ENCODE measurements at places on chromosomes 7 and 10. TPM values are rescaled to one million over a fixed set of nuclear protein-coding genes. Genes with fewer than 3 reads are reported as not detected.

TEX36 gene
- not detected for total RNA-seq

MSRB2 gene
- 9.7 TPM for total RNA-seq

ASB10 gene
- not detected for total RNA-seq

METTL27 gene
- total RNA-seq, result 0.55 TPM

XPNPEP1 gene
- 72.7 TPM for total RNA-seq

ZNF365 gene
- not detected for total RNA-seq

SMO gene
- 0.07 TPM for total RNA-seq

BAZ1B gene
- 129 TPM for total RNA-seq

CXCL12 gene
- not detected for total RNA-seq

PILRA gene
- total RNA-seq, result 1.3 TPM

TCAF2 gene
- 24.6 TPM for total RNA-seq

GRCh38 chr7:1473864-1474512, 14.7 kb upstream of the MICALL2 start:
- peaks cover 3% of the 10 kb centered on the region for H3K36me3 ChIP-seq
- H3K27me3 ChIP-seq, result no peaks in the 10 kb centered on the region
- H3K4me3 ChIP-seq, result no peak overlapping the region
- H3K27ac ChIP-seq, result no peak overlapping the region
- peak; percentile 91 for DNase-seq
- peaks cover 11% of the 10 kb centered on the region for H3K4me1 ChIP-seq

DNA sequence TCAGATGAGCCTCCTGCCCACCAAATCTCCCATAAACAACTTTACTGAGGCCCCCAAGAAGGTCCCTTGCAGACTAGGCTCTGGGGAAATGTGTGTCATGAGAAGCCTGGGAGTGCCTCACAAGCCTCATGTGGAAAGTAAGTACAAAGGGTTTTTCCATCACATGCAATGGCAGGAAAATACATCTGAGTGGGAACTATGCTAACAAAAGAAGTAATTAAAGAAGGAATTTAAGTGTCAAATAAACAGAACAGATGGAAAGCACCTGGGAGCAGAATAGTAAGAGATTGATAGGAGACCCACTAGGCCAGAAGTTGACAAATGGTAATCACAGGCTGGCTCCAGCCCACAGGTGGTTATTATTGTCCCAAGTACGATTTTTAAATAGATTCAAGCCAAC, 20.5 kb downstream of the GSAP start:
- peaks cover 2% of the 10 kb centered on the region for H3K36me3 ChIP-seq
- H3K4me3 ChIP-seq, result no peak overlapping the region
- peaks cover 14% of the 10 kb centered on the region for H3K4me1 ChIP-seq
- no peaks in the 10 kb centered on the region for H3K27me3 ChIP-seq

GRCh38 chr10:102147561-102147960, 4.6 kb upstream of the NOLC1 start:
- peak overlapping the region; percentile 26 for H3K27ac ChIP-seq
- no peak for DNase-seq
- H3K36me3 ChIP-seq, result peaks cover 61% of the 10 kb centered on the region
- H3K4me1 ChIP-seq, result peaks cover 16% of the 10 kb centered on the region
- no peak overlapping the region for H3K4me3 ChIP-seq

DNA sequence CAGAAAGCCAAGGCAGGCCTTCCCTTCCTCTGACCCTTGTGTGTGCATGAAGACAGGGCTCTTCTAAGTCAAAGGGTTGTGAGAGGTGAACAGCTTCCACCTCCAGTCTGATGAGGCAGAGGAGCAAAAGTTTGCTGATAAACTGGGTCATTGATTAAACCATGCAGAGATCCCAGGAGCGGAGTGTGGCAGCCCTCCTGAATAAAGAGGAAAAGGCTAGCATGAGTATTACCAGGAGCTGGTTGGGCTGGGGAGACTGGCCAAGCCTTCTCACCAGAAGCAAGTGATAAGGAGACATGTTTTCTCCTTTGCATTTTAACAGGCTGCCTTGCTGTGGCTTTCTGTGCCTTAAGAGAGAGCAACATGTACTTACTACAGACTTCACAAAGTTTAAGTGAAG, 10.2 kb downstream of the LMOD2 start:
- H3K27ac ChIP-seq, result no peak overlapping the region
- H3K36me3 ChIP-seq, result no peaks in the 10 kb centered on the region
- DNase-seq, result no peak
- peaks cover 31% of the 10 kb centered on the region for H3K27me3 ChIP-seq
- no peak overlapping the region for H3K4me3 ChIP-seq

DNA sequence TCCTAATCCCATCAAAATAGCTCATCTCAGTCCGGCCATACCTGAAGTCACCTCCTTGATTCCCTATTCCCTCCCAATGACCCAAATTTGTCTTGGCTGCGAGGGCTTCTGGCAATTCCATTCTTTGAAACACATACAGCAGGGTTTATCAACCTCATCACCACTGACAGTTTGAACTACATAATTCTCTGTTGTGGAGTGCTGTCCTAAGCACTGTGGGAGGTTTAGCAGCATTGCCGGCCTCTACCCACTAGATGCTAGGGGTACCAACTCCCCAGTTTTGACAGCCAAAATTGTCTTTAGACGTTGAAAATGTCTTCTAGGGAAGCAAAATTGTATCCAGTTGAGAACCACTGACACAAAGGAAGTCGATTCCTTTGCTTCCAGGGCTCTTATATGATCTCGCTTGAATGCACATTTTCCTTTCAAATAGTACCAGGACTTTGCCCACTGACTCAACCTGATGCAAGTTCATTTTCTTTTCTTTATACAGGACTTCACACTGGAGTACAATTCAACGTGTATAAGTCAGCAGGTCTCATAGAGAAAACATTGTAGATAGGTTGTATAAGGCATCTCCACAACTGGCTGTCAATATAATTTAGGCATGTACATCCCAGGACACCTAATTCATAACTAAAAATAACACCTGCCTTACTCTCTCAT, 133.3 kb downstream of the STRA8 start:
- H3K36me3 ChIP-seq, result peaks cover 25% of the 10 kb centered on the region
- DNase-seq, result no peak
- H3K4me1 ChIP-seq, result peaks cover 2% of the 10 kb centered on the region
- no peaks in the 10 kb centered on the region for H3K27me3 ChIP-seq

DNA sequence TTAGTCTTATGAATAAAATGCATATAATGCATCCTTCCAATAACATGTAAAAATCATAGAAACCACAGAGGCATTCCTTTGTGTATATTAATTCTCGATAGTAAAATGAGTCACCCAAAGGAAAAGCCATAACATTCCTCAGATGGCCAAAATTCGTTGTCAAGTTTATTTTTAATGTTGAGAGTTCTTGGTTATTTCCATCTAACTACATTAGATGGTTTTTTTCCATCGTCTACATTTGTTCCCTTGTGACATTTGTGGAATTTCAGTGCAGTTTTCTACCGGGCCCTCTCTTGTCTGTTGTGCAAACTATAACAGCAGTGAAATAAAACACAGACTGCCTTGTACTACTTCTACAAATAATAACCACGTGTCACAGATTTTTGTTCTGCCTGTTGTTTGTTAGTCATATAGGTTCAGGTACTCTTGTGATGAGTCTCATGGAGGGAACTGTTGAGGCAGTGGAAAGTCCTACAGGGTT, 54.7 kb upstream of the CCAR1 start:
- peaks cover 17% of the 10 kb centered on the region for H3K4me1 ChIP-seq
- DNase-seq, result no peak
- H3K4me3 ChIP-seq, result no peak overlapping the region
- H3K27ac ChIP-seq, result no peak overlapping the region
- H3K27me3 ChIP-seq, result no peaks in the 10 kb centered on the region

GRCh38 chr7:99833289-99833877, 5.6 kb downstream of the CYP3A43 start:
- DNase-seq, result no peak
- H3K27me3 ChIP-seq, result peaks cover 22% of the 10 kb centered on the region
- no peak overlapping the region for H3K4me3 ChIP-seq
- H3K36me3 ChIP-seq, result no peaks in the 10 kb centered on the region

DNA sequence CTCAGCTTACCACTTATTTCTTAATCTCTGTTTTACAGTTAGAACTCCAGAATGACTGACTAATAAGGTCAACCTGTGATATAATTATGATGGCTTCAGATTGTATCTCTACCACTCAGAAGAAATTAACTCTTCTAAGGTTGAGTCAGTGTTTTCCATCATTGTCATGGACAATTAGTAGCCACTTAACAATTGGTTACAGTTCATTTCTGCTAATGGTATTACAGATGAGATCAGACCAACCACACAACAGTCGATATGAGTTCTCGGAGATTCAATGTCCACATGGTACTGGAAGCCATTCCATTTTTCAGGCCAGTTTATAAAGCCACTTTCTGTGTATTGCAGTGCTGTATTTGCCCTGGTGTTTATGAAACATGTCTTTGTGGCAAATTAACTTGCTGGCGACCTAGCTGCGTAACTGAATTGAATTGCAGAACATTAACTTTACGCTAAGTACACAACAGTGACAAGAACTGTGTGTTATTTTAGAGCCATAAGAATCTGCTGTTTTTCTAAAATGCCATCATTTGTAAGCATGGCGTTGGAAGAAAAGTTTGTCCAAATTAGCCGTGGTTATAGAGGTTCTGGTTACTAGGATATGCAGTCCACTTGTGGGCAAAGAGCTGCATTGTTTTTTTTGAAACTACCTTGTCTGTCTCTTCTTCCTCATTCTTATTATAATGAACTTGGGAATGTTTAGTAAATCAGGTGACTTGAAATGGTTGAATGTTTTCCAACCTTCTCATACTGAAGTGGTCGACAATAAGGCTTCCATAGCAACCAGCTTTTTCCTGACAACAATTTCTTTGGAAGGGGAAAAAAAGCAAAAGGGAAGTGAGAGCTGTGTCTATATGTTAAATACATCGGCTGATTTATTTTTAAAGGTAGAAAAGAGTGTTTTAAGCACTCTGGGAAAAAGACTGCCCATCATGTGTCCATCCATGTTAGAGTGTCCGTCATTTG, 76.4 kb downstream of the CELF2 start:
- peaks cover 1% of the 10 kb centered on the region for H3K36me3 ChIP-seq
- H3K27me3 ChIP-seq, result peaks cover 27% of the 10 kb centered on the region
- H3K4me1 ChIP-seq, result peaks cover 7% of the 10 kb centered on the region
- H3K4me3 ChIP-seq, result no peak overlapping the region
- DNase-seq, result no peak

DNA sequence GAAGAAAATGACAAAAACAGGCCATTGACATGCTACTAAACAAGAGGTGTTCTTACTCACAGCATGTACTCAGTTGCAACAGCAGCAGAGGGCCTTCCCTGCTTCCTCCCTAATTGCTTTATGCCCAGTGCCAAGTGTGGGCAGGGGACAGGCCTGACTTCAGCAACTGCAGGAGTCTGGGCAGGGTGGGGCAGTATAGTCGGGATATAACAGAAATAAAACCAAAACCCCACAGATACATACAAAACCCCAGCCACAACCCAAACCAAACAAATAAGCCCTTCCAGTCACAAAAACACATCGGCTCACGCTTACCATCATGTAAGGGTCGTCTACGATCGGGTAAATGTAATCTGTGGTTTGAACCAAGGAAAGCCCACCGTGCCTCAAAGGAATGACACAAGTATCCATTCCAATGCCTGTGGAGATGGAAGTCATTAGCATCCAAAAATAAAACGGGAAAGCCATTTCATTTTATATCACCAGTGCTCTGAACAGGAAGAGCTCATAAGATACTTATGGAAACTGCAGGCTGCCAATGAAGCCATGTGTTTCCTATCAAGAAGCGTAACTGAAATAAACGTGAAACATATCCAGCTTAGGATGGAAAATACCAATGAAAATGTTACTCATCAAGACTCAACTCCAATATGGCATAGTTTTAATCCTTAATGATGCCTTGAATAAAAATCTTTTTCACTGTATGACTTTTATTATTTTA, 9.5 kb downstream of the SEPHS1 start:
- H3K4me3 ChIP-seq, result no peak overlapping the region
- no peak for DNase-seq
- peaks cover 31% of the 10 kb centered on the region for H3K4me1 ChIP-seq
- H3K36me3 ChIP-seq, result peaks cover 40% of the 10 kb centered on the region

GRCh38 chr10:8628351-8628750, 573.9 kb downstream of the GATA3 start:
- H3K27me3 ChIP-seq, result peaks cover 3% of the 10 kb centered on the region
- H3K4me1 ChIP-seq, result no peaks in the 10 kb centered on the region
- no peak overlapping the region for H3K4me3 ChIP-seq
- H3K36me3 ChIP-seq, result no peaks in the 10 kb centered on the region

DNA sequence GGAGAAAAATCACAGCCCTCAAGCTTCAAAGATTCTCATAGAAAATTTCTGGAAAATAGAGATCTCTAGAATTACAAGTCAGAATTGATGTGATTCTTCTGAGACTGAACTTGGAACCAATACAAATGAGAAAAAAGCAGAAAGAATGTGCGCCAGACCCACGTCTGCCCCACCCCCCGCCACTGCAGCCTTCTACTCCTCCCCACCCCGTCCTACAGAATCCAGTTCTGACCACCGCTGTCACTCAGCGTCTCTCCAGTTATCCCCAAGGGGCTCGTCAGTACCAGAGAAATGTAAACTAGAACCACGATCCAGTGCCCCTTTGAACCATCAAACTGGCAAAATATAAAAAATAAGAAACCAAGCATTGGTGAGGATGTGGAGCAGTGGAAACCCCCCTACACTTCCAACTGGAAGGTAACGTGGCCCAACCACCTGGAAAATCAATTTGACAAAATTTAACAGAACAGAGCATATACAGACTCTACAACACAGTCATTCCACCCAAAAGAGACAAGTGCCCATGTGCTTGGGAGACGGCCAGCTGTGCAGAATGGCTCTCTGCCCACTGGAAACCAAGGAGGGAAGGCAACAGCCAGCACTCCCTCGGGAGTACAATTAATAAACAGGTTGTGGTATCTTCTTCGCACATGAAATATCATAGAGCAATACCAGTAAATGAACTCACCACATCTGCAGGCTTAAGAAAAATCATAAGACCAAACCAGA, 397.9 kb downstream of the TNS3 start:
- H3K4me1 ChIP-seq, result no peaks in the 10 kb centered on the region
- no peak overlapping the region for H3K27ac ChIP-seq
- no peaks in the 10 kb centered on the region for H3K27me3 ChIP-seq
- no peak for DNase-seq
- H3K4me3 ChIP-seq, result no peak overlapping the region

DNA sequence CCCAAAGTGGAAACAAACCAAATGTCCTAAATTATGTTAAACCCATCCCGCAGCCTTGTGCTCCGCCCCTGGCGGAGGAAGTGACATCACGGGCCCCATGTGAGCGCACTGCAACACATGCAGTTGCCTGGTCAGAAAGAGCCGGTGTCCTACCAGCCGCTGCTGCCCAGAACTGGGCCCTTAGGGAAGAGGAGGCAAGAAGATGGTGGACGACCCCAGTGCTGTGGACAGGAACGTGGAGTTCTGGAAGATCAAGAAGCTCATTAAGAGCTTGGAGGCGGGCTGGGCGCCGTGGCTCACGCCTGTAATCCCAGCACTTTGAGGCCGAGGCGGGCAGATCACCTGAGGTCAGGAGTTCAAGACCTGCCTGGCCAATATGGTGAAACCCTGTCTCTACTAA, 18.0 kb downstream of the RHEB start:
- H3K36me3 ChIP-seq, result peaks cover 10% of the 10 kb centered on the region
- no peak overlapping the region for H3K4me3 ChIP-seq
- H3K27ac ChIP-seq, result no peak overlapping the region
- no peak for DNase-seq
